Activated CD4-positive, alpha-beta T cell treated with anti-CD3 and anti-CD28 coated beads, Interleukin-2, amount 10 ng/mL, durations not matched to agents 24 days and 14 days (primary cell): ENCODE measurements at places on chromosomes 13 and 19.

GRCh38 chr13:45356966-45357672 lies 16.1 kb upstream of the TPT1 start:
- H3K27me3 ChIP-seq = no peaks in the 10 kb centered on the region
- peak; percentile 71 for DNase-seq
- peaks cover 26% of the 10 kb centered on the region for H3K4me1 ChIP-seq
- H3K4me3 ChIP-seq = peak overlapping the region; percentile 10
- peak overlapping the region; percentile 71 for H3K27ac ChIP-seq

DNA sequence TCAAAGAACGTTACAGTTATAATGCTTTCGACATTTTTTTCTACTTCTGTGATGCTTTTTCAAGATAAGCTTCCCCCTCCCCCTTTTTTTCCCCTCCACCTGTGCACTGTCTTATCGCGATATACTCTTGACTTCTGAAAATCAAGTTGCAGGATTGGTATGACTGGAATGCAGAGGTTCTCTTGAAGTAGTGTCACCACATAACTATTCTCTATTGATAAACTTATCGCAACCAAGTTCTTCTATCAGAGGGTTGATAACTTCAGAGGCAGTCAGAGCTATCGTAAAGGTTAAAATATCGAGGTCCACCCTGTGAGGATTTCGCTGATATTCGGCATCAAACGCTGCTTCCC lies 820 bp downstream of the EID2 start:
- H3K27ac ChIP-seq = peak overlapping the region; percentile 83
- no peak for DNase-seq
- H3K4me3 ChIP-seq = peak overlapping the region; percentile 91
- H3K27me3 ChIP-seq = peaks cover 3% of the 10 kb centered on the region
- peaks cover 19% of the 10 kb centered on the region for H3K36me3 ChIP-seq

- no peaks in the 10 kb centered on the region for H3K27me3 ChIP-seq
- H3K36me3 ChIP-seq = peaks cover 63% of the 10 kb centered on the region
- peak overlapping the region; percentile 29 for H3K27ac ChIP-seq
- H3K4me1 ChIP-seq = peaks cover 2% of the 10 kb centered on the region
- DNase-seq = no peak
- no peak overlapping the region for H3K4me3 ChIP-seq
These were observed 33.6 kb upstream of the EPHX3 start for GRCh38 chr19:15265850-15266248.

GRCh38 chr19:11574689-11575088 lies 2.8 kb downstream of the ACP5 start:
- no peak for DNase-seq
- no peak overlapping the region for H3K27ac ChIP-seq
- H3K36me3 ChIP-seq = peaks cover 2% of the 10 kb centered on the region

DNA sequence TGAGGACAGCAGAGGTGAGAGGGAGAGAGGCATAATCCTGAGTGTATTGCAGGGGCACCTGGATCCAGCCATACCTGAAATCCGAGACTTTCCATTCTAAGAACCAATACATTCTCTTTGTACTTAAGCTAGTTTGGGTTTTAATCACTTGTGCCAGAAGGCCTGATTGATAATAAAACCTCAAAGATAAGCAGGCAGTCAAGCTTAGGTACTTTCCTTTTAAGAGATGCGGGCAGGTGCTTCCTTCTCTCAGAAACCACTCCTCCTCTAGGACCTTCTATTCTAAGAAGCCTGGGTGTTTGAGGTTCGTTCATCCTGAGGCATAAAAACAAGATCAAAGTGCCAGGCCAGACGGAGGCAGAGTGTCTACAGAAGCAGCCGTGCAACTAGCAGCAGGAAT lies 22.2 kb downstream of the FAM187B start:
- peak overlapping the region; percentile 96 for H3K27ac ChIP-seq
- peaks cover 6% of the 10 kb centered on the region for H3K36me3 ChIP-seq
- H3K27me3 ChIP-seq = no peaks in the 10 kb centered on the region
- peak; percentile 90 for DNase-seq
- peaks cover 67% of the 10 kb centered on the region for H3K4me1 ChIP-seq
- peak overlapping the region; percentile 74 for H3K4me3 ChIP-seq

DNA sequence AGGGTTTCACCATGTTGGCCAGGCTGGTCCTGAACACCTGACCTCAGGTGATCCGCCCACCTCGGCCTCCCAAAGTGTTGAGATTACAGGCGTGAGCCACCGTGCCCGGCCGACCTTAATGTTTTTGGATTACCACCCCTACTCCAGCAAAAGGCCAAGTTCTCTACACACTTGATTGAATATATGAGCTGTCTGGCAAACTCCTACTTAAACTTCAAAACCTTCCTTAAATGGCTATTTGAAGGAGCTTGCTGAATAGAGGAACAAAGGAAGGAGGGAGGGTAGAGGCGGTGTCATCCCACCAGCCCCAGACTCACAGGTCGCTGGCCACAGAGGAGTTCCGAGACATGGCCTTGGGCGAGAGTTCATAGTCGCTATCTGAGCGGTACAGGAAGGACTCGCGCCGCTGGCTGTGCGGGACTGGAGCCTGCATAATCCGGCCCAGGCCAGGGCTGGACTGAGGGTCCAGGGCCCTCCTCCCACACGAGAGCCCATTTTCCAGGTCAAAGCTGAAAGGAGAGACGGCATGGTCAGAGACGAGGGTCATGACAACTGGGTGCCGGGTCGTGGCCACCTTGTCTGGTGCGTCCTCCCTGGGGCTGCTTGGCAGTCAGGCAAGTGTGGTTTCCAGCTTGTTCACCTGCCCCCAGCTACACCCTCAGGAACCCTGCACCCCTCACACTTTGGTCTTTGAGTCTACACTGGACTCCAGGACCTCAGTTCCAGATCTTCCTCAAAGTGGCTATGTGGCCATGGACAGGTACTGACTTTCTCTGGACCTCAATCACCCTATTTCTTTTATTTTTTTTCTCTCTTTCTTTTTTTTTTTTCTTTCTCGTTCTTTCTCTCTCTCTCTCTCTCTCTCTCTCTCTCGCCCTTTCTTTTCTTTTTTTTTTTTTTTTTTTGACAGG lies 4.2 kb downstream of the PDE4C start:
- H3K27me3 ChIP-seq = peaks cover 39% of the 10 kb centered on the region
- H3K36me3 ChIP-seq = peaks cover 2% of the 10 kb centered on the region
- no peak overlapping the region for H3K27ac ChIP-seq
- peaks cover 12% of the 10 kb centered on the region for H3K4me1 ChIP-seq
- H3K4me3 ChIP-seq = no peak overlapping the region

- peaks cover 14% of the 10 kb centered on the region for H3K27me3 ChIP-seq
- no peaks in the 10 kb centered on the region for H3K36me3 ChIP-seq
- H3K4me1 ChIP-seq = peaks cover 9% of the 10 kb centered on the region
- H3K27ac ChIP-seq = peak overlapping the region; percentile 58
- peak; percentile 58 for DNase-seq
These were observed 34.2 kb downstream of the GPR42 start for GRCh38 chr19:35404879-35405622.

DNA sequence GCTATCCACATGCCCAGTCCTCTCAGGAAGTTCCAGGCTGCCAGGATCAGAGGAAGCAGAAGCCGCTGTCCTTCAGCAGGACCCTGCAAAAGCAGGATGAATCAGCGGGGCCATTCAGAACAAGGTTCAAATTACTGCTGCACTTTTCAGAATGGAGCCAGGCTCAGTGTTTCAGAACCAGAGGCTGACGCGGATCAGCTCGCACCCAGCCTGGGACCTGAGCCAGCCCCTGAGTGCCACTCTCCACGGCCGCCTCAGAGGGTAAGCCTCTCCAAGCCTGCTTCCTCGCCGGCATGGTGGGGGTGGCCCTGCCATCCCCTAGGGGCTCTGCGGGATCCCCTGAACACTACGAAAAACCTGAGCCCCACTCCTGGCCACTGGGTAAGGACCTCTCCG lies 24.7 kb downstream of the RASA3 start:
- H3K27me3 ChIP-seq = no peaks in the 10 kb centered on the region
- no peak for DNase-seq
- no peak overlapping the region for H3K27ac ChIP-seq
- H3K4me1 ChIP-seq = peaks cover 35% of the 10 kb centered on the region
- H3K36me3 ChIP-seq = peaks cover 23% of the 10 kb centered on the region
- H3K4me3 ChIP-seq = no peak overlapping the region

DNA sequence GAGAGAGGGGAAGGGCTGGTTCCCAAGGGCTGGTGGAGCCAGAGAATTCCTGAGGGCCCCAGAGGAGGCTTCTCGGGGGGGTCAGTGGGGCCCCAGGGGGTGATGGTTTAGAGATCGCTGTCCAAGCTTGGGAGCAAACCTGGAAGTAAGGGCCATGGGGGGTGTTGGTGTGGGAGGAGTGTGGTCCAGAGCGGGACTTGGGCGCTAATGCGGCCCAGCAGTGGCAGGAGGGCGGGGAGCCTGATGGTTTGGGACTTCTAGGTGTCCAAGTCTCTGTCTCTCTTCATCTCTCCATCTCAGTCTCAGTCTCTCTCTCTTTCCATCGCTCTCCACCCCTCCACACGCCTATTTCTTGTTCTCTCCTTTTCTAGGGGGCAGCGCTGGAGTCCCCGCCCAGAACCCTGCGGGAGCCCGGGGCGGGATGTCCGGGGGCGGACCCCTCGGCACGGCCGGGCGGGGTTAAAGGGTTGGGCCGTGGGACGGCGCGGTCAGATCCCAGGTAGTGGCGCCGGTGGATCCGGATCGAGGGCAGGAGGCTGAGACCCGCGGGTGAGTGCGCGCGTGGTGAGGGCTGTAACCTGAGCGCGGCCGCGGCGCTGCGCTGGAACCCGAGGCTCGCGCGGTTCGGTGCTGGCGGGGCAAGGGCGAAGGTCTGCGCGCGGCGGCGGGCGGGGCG lies at the start of gene CYP4F22:
Gene CYP4F22, plus strand, starts transcription at position 491 of the 676 bp plus-strand sequence. CDS start 16,812 bp downstream, outside the sequence.
- H3K27ac ChIP-seq = no peak within 1 kb of the TSS
- H3K4me3 ChIP-seq = peak within 1 kb of the TSS; percentile 78
- H3K4me1 ChIP-seq = peaks cover 15% of the 10 kb centered on the region
- peaks cover 46% of the 10 kb centered on the region for H3K27me3 ChIP-seq
- H3K36me3 ChIP-seq = no peaks in the 10 kb centered on the region

- no peaks in the 10 kb centered on the region for H3K27me3 ChIP-seq
- peaks cover 6% of the 10 kb centered on the region for H3K36me3 ChIP-seq
- H3K4me1 ChIP-seq = peaks cover 45% of the 10 kb centered on the region
- no peak overlapping the region for H3K4me3 ChIP-seq
- DNase-seq = no peak
These were observed 27.4 kb downstream of the LRCH1 start for GRCh38 chr13:46580362-46580839.

- H3K4me1 ChIP-seq = peaks cover 40% of the 10 kb centered on the region
- peaks cover 2% of the 10 kb centered on the region for H3K27me3 ChIP-seq
- peak overlapping the region; percentile 21 for H3K4me3 ChIP-seq
- H3K36me3 ChIP-seq = peaks cover 20% of the 10 kb centered on the region
These were observed 3.7 kb downstream of the ZNF787 start for GRCh38 chr19:56117376-56117884.

DNA sequence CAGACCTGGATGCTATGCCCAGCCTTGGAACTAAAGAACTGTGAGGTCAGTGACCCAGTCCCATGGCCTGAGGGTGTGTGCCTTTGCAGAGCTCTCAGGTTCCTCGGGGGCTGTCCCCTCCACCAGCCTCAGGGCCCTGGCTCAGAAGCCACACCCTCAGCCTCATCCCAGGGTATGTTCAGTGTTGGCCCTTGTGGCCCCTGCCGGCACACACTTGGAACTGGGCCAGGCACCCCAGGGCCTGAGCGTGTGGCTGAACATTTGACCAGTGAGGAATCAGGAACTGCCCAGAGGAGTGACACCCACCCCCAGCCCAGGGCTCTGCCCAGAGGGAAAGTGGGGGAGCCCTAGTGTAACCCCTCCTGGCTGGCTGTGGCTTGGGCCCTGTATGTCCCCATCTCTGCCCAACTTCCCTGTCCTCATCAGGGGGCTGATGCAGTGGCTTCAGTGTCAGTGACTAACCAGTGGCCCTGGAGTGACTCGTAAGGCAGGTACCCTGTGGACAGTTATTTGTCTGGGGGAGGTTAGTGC lies 10.0 kb downstream of the NKPD1 start:
- DNase-seq = no peak
- peaks cover 12% of the 10 kb centered on the region for H3K36me3 ChIP-seq
- no peak overlapping the region for H3K4me3 ChIP-seq
- H3K27me3 ChIP-seq = peaks cover 22% of the 10 kb centered on the region
- H3K27ac ChIP-seq = no peak overlapping the region
- peaks cover 16% of the 10 kb centered on the region for H3K4me1 ChIP-seq

- H3K27ac ChIP-seq = peak within 1 kb of the TSS; percentile 93
- peak within 1 kb of the TSS; percentile 88 for H3K4me3 ChIP-seq
- DNase-seq = no peak
- H3K4me1 ChIP-seq = peaks cover 20% of the 10 kb centered on the region
- H3K27me3 ChIP-seq = no peaks in the 10 kb centered on the region
These were observed at the start of gene TRAPPC6A for GRCh38 chr19:45177817-45178261. Gene TRAPPC6A, minus strand, starts transcription at chr19:45178237. Its CDS starts 19 bp downstream, at chr19:45178218.

- H3K4me1 ChIP-seq = no peaks in the 10 kb centered on the region
- DNase-seq = no peak
- no peak overlapping the region for H3K4me3 ChIP-seq
- H3K27ac ChIP-seq = no peak overlapping the region
- H3K27me3 ChIP-seq = no peaks in the 10 kb centered on the region
These were observed 17.7 kb downstream of the GPC6 start for GRCh38 chr13:93244141-93244917.

- H3K27ac ChIP-seq = peak overlapping the region; percentile 93
- no peaks in the 10 kb centered on the region for H3K27me3 ChIP-seq
- peak overlapping the region; percentile 94 for H3K4me3 ChIP-seq
- H3K36me3 ChIP-seq = peaks cover 24% of the 10 kb centered on the region
- peaks cover 17% of the 10 kb centered on the region for H3K4me1 ChIP-seq
These were observed 2.4 kb downstream of the TCF3 start for GRCh38 chr19:1649706-1650649.

GRCh38 chr13:60663788-60664187 lies 266.8 kb downstream of the TDRD3 start:
- H3K4me1 ChIP-seq = no peaks in the 10 kb centered on the region
- H3K27me3 ChIP-seq = no peaks in the 10 kb centered on the region
- H3K36me3 ChIP-seq = no peaks in the 10 kb centered on the region
- H3K4me3 ChIP-seq = no peak overlapping the region
- H3K27ac ChIP-seq = no peak overlapping the region

GRCh38 chr13:99968521-99969452 lies 2.8 kb downstream of the ZIC5 start:
- peaks cover 18% of the 10 kb centered on the region for H3K36me3 ChIP-seq
- peak overlapping the region; percentile 63 for H3K4me3 ChIP-seq
- H3K27ac ChIP-seq = peak overlapping the region; percentile 89

GRCh38 chr19:40392894-40393517 lies 3.0 kb upstream of the HIPK4 start:
- no peaks in the 10 kb centered on the region for H3K36me3 ChIP-seq
- H3K27ac ChIP-seq = no peak overlapping the region
- DNase-seq = no peak
- H3K4me1 ChIP-seq = no peaks in the 10 kb centered on the region
- H3K27me3 ChIP-seq = no peaks in the 10 kb centered on the region

DNA sequence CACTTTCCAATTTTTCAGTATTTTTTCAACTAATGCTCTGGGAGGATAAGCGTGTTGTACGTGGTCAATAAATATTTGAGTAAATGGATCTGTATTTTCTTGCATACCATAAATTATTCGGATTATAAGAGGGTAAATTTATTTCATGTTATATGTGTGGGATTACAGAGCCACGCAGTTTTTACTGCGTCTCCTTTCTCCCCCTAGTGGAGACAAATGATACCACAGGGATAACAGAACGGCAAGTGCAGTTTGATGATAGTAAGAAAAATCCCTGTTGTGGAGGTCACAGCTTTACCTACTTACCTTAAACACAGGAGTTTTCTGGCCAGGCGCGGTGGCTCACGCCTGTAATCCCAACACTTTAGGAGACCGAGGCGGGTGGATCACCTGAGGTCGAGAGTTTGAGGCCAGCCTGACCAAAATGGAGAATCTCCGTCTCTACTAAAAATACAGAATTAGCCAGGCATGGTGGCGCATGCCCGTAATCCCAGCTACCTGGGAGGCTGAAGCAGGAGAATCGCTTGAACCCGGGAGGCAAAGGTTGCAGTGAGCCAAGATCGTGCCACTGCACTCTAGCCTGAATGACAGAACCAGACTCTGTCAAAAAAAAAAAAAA lies 16.8 kb downstream of the MBD3L2B start:
- DNase-seq = peak; percentile 81
- peaks cover 15% of the 10 kb centered on the region for H3K4me1 ChIP-seq
- no peaks in the 10 kb centered on the region for H3K27me3 ChIP-seq
- no peaks in the 10 kb centered on the region for H3K36me3 ChIP-seq
